ENCODE measurements at places on chromosomes 6 and 20. TPM values are rescaled to one million over a fixed set of nuclear protein-coding genes. Genes with fewer than 3 reads are reported as not detected.

Gene LAMA5
- total RNA-seq, result 4.8 TPM

Gene RAET1L
- not detected for total RNA-seq

Gene PLN
- not detected for total RNA-seq

Gene HAO1
- total RNA-seq, result not detected

Gene PI16
- under 0.01 TPM for total RNA-seq

Gene ESR1
- total RNA-seq, result 3.4 TPM

Gene BTNL2
- total RNA-seq, result not detected

Gene CGAS
- total RNA-seq, result 7.9 TPM

Gene ANKEF1
- 1.9 TPM for total RNA-seq

Gene NR2E1
- not detected for total RNA-seq

Gene CHRNA4
- not detected for total RNA-seq

Gene OXT
- total RNA-seq, result not detected

Gene CPXM1
- total RNA-seq, result 0.22 TPM

Gene CCR6
- total RNA-seq, result not detected
